Inflammatory macrophage (primary cell): ENCODE measurements at places on chromosomes 16 and 17.

DNA sequence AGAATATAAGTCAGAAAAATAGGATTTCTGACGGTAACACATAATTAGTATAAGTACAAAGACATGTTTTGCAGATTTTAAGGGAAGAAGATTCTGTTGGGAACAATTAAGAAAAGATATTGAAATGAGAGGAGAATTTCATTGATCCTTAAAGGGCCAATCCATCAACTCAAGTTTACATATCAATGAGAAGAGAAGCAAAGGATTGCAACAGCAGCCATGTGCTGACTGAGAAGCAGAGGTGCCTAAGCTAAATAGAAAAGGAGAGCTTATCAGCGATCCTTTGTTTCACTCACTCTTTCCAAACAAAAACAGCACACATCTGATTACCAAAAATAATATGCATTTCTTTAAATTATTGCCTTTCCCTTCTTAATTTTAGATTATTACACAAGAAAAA is 94.6 kb downstream of the ITFG1 start:
- DNase-seq, result no peak

- no peak for DNase-seq
Measured at GRCh38 chr16:87352818-87353217, 30.8 kb downstream of the FBXO31 start.

DNA sequence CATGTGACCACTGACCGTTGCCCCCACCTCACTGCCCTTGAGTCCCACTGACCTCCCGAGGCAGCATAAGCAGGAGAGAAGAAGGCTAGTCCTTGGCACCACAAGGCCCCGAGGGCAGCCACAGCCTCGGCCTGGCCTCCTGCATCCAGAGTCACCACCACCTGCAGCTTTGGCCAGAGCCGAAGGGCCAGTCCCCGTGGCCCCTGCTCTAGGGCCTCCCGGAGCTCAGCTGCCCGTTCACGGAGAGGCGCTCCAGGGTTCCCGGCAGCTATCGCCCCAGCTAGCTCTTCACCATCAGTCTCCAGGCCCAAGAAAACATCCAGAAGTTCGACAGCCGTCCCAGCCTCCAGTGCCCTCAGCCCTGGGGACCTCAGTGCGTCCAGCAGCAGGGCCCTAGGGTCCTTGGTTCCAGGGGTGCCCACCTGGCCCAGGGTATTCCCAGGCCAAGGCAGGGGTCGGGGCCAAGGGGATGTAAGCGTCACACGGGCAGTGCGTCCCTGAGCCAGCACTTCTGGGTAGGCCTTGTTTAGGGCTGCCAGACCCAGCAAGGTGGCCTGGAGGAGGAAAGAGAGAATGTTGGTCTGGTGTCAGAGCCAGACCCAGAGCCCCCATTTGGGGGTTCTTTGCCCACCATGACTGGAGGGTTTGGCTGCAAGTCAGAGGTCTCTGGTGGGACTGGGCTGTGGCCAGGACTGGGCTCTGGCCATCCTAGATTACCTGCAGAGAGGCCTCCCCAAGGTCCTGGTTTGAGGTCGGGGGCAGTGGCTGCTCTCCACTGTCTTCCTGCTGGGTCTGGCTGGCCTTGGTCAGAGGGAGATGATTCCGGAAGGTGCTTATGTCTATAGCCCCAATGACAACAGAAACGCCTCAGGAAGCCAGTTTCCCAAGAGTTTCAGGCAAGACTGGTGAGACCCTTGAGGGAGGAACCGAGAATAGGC is 1.8 kb downstream of the GHDC start:
- DNase-seq, result no peak

DNA sequence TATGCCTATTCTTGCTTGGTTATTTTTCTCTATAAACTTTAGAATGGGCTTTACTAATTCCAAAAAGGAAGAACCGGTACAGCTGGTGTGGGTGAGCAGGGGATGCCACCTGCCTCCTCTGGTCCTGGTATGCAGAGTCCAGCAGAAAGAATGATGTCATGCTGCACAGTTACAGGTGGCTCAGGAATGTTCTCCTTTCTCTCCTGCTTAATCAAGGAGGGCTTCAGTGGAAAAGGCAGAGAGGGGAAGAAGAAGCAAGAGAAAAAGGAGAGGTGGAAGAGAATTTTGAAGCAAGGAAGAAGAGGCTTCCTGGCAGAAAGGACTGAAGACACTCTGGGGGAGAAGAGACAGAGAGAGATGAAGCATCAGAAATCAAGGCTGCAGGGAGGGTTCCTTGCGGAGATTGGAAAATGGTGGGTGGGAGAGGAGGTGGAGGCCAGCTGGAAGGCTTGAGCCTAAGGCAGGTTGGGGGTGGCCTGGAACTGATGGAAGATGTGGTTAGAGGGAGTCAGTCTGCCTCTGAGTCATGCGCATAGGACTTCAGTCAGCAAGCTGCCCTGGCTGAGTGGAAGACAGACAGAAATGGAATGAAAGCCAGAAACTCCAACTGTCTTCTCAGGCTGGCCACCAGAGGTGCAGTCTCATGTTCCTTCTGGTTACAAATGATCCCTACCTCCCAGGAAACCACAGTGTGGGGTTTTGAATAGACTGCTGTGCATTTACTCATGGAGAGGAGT is 64.6 kb upstream of the CRHR1 start:
- DNase-seq, result no peak

DNA sequence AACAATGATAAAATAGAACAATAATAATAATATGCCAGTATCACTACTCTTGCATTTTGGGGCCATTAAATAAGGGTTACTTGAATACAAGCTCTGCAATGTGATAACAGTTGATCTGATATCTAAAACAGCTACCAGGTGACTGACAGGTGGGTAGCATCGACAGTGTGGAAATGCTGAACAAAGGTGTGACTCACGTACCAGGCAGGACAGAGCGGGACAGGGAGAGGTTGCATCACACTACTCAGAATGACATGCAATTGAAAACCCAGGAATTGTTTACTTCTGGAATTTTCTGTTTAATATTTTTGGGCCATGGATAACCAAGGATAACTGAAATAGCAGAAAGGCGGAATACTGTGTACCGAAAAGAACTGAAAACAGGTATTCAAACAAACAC is 15.8 kb upstream of the ZNF19 start:
- DNase-seq, result no peak

DNA sequence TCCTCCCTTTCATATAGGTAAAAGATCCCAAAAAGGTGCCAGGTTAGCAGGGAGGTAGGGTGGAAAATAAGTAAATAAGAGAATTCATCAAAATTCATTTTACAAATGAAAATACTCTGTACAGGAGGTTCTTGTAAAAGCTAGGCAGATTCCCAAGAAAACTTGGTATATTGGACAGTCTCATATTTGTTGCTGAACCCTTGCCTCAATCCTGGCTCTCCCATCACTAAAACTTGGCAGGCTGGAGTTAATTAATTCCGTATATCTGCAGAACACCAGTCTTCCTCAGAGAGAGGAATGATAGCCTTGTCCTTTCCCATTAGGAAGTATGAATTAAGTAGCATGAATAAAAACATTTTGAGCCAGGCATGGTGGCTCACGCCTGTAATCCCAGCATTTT is 66.2 kb upstream of the MTMR4 start:
- DNase-seq, result no peak

GRCh38 chr16:3730161-3731125 is 13.1 kb upstream of the TRAP1 start:
- no peak for DNase-seq

GRCh38 chr16:23114131-23114904 is 34.9 kb downstream of the USP31 start:
- no peak for DNase-seq

DNA sequence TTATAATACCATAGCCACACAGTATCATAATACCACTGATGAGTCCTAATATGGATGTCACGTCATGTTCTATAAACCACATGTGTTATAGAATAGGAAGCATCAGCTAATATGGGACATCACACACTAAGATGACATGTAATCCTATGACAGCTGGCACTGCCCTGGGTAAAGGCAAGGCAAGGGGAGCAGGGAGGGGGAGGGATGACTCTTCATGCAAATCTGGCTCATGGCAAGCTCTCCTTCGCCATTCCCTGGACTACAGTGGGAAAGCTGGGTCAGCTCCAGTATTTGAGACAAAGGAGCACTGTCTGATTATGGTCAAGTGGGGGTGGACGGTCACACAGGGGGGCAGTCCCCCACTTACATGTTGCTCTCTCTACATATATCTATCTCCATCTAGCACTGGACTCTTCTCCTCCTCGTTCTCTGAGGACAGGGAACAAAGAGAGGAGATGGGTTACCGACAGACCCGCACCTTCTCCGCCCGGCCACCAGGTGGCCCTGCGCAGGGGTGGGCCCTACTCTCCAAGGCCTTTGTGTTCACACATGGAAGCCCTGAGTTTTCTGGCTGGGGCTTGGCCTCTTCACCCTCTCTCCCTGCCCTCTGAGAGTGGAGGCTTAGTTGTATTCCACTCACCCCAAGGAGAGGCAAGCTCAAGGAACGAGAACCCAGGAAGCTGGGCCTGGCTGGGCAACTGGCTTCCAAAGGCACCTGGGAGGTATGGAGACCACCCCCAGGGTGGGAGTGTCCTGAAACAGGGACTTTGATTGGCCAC is 23.4 kb upstream of the MPO start:
- peak; percentile 60 for DNase-seq

GRCh38 chr16:3020604-3021448 is 658 bp downstream of the TNFRSF12A start:
- peak; percentile 42 for DNase-seq

DNA sequence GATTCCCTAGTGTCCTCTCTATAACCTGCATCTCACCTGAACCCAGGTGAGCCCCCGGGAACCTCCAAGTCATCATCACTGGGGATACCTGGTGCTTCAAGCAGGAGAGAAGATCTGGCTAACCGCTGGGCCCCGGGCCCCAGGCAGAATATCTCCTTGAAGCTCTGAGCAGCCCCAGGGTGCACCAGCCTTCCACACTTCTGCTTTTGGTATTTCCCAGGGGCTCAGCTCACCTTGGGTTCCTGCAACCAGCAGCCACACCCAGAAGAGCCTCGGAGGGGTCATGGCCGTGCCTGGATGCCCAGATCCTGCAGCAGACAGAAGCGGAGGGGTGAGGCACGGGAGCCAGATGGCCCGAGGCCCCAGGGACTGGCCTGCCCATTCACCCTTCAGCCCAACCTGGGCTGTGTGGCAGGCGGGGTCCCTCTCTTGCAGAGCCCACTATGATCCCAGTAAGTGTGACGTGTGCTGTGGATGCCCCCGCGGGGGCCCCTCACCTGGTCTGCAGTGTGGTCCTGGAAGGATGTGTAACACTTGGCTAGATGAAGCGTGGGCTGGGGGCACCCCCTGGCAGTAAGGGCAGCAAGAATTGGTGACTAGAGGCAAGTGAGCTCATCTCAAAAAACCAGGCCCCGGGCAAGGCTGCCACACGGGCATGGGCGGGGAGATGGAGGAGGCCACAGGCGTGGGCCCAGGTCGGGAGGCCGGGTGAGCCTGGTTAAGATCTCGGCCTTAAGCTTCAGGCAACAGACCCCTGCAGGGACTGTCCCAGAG is 2.6 kb downstream of the LGALS3BP start:
- no peak for DNase-seq

DNA sequence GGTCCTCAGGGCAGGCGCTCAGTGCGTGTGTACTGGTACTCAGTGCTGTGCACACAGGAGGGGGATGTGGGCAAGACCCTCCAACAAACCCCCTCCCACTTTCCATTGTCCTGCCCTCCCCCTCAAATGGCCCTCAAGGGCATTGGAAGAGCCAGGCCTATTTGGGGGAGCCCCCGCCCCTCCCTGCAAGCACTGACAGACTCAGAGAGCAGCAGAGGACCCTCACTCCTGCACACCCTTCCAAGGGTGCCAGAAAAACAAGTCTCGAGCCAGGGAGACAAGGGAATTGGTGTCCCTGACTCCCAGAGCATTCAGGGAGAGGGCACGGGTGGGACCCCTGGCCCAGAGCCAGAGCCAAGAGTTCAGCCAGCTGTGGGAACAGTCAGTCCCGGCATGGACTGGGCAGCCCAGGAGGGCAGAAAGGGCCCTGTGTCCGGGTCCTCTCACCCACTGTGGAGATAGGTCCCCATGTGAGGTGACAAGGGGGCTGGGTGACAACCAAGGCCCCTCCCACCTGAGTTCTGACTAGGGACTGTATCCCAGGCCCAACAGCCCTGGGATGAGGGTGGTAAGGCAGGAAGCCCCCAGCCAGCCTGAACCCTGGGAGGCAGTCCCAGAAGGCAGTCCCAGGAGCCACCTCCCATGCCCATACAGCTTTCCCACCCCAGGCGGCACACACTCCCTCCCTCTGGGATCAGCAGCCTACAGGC is 12.1 kb upstream of the KRTAP17-1 start:
- no peak for DNase-seq

GRCh38 chr17:58043221-58044181 is 36.5 kb upstream of the SRSF1 start:
- DNase-seq, result no peak

DNA sequence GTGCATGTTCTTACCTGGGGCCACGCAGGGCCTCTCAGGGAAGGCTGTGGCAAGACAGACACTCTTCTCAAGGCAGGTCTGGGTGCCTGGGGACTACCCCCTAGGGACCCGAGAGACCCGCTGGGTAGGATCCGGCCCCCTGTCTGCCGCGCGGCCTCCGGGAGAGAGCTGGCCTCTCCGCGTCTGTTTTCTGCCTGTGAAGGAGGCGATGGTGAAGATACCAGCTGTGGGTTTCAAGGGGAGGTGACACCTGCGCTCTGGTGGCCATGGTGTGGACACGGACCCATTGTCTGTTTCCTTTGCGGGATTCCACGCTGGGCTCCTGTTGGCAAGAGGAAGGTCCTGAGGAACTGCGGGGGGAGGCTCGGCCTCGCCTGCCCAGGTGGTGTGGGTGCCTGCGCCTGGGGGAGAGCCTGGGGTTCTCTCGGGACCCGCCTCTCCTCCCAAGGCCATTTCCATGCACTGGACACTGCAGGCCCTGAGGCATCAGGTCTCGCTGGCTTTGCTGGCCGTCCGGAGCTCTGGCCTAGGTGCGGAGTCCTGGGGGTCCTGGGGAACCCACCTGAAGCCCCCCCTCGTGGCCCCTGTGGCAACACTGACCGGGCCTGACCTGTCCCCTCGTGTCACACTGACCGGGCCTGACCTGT is 12.2 kb upstream of the METRNL start:
- no peak for DNase-seq

DNA sequence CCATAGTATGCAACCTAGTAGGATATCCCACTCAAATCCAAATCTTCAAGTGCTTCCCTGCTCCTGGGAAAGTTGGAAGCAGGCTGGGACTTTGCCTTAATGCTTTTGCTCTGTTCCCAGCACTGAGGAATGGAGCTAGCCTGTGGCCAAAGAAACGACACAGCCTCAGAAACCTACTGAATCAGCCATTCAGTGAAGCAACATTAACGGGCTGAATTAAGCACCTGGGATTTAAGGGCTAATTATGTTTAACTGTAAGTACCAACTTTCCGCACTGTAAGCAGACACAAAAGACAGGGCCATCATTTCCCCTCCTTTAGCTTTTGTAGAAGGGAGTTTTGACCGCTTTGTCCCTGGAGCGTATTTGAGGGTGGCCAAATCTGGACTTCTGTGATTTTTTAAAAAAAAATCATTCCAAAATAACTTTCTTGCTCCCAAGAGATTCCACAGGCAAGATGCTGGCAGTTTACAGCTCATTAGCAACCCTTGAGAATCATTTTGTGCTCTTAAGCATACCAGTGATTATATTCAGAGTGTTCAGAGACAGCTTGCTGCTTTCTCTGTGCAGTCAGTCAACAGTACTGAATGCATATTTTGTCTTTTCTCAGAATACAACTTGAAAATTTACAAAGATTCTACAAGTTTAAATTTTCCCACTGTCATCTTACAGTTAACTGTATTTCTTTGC is 17.6 kb upstream of the NOL11 start:
- DNase-seq, result no peak
